NCI-H1048 (cell line): ENCODE measurements at places on chromosomes 6 and 20.

GRCh38 chr6:13112921-13113320 lies 215.4 kb downstream of the TBC1D7 start:
- DNase-seq = no peak

- no peak for DNase-seq
Measured at GRCh38 chr6:43253401-43253800, 10.1 kb downstream of the TTBK1 start.

GRCh38 chr6:127570739-127571389 lies 6.1 kb upstream of the C6orf58 start:
- DNase-seq = no peak

DNA sequence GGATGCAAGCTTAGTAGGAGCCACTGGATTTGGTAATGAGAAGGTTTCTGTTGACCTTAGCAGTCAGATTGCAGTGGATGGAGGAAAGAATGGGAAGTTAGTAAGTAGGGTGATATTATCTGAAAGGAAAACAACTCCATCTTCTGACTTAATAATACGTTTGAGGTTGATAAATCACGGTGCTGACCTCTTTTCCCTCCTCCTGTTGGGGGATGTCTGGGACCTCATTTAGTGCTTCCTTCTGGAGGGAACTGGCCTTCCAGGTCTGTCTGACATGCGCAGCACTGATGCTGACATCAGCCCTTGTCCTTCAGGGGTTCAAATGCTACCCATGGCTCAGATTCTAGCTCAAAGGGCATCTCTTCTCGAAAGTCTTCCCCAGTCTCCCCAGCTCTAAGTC lies 48.2 kb upstream of the AKAP12 start:
- no peak for DNase-seq

- no peak for DNase-seq
Measured at GRCh38 chr6:134519465-134519864, 201.6 kb upstream of the SGK1 start.
